C1 segment of cervical spinal cord (tissue), 14 donors: ENCODE measurements at places on chromosomes 6 and 20.

- no peak for DNase-seq
These were observed 144.9 kb upstream of the OLIG3 start for GRCh38 chr6:137638926-137639706.

DNA sequence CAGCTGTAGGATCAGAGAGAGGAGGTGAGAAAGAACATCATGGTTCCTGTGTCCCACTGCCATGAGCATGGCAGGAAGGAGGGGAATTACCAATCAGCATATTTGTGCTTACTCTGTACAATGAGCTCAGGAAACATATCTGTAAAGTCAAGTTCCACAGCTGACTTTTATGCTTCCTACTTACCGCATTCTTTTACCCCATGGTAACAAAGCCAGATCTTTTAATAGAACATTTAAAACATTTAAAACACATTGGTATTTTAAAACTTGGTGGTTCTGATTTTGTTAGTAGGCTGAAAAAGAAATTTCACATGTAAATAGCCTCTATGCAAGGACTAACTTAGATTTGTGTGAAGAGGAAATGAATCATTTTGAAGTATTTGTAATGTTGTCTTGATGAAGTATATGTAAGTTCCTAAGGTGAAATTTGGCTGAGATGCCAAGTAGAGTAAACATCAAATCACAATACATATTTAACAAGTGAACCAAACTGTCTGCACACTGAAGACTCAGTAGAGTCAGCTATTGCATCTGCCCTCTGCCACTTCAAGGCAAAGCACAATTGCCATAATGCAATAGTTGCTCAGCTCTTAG is 114.7 kb downstream of the GJA10 start:
- no peak for DNase-seq

GRCh38 chr6:111982681-111983080 is 71.2 kb upstream of the CCN6 start:
- no peak for DNase-seq

DNA sequence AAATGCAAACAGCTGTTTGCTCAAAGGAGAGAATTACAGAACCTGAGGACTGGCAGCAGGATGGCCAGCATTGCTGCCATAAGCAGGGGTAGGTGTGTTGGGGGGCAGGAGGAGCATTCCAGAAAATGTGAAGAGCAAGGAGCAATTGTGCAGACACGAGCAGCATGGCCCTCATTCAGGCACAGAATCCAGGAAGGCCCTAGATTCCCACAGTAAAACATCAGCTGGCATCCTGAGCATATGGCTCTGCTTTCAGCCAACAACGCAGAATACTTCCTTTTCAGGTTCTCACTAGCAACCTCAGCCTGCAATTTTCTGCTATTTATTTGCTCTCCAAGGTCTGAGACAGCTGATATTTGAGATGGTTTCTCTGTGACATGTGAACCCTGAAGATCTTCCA is 243.4 kb upstream of the POU3F2 start:
- DNase-seq = no peak

DNA sequence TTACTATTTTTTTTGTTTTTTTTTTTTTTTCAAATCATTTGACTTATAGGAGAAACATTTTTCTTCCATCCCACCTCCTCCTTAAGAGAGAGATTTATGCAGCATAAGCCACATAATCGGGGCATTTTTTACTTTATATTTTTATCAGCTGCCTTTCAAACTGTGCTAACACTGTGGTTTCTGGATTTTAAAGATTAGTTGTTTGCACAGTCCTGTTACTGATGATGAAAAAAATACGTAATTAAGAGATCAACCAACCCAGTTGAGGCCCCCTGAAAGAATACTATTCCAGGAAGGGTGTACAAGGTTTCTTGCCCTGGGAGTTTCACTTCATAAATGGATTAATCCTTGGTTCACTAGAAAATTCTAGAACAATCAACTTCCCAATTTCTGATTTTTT is 68.3 kb downstream of the MMS22L start:
- no peak for DNase-seq

DNA sequence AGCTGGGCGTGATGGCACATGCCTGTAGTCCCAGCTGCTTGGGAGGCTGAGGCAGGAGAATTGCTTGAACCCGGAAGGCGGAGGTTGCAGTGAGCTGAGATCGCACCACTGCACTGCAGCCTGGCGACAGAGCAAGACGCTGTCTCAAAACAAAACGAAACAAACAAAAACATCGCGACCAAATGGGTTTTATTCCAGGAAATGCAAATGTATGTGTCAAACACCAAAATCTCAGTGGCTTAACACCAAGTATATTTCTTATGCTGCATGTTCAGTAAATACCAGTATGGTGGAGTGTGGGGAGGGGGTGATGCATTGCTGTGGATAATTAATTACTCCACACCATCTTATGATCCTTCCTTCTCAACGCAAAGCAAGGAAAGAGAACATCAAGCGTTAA is 28.1 kb downstream of the ACTR5 start:
- no peak for DNase-seq

- no peak for DNase-seq
These were observed 205.2 kb upstream of the MARCKS start for GRCh38 chr6:113651920-113652319.

- no peak for DNase-seq
These were observed 108.5 kb downstream of the UNC5CL start for GRCh38 chr6:40930555-40930954.

- no peak for DNase-seq
These were observed 140.0 kb downstream of the TAF4 start for GRCh38 chr20:61925555-61926252.

GRCh38 chr6:166364456-166364855 is 18.3 kb downstream of the MPC1 start:
- DNase-seq = no peak

DNA sequence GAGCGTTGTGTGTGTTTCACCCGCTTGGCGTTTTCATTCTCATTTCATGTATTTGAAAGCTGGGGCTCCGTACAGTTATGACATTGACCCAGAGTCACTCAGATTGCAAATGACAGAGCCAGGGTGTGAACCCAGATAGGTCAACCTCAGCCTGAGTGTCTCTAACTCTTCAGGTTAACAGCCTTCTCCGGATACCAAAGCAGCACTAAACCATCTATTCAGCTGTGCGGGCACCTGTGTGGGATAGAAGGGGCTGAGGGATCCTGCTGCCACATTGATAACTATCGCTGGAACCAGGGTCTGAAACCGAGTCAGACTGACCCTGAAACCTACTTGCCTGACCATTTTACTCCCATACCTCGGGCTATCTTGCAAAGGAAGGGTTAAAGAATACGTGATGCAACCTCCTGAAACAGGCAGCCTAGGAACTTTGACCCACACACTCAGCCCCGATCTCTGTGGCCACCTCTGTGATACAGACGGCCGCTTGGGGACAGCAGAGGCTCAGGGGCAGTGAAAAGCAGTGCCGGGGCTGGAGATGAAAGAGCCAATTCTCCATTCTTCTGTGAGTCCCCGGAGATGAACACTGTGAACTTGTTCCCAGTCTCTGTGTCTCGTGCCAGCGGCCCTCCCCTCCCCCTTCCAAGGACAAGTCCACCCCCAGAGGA is 233.5 kb upstream of the QKI start:
- DNase-seq = peak; percentile 87

DNA sequence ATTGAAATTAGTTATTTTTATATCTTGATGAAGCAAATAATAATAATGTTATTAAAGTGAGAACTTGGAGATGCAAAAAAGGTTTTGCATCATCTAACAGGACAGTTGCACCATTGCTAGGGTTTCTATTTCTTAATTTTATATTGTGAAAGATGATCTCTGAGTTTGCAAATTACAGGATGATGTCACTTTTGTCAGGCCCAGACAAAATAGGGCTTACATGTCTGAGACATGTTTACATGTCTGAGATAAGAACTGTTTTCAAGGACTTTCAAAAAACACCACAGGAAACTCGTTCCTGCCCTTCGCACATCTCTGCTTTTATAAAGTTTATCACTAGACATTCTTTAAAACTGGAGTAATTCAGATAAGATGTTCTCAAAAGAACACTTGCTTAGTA is 1075.8 kb upstream of the MANEA start:
- no peak for DNase-seq

GRCh38 chr6:1657116-1657770 is 47.5 kb downstream of the FOXC1 start:
- no peak for DNase-seq

GRCh38 chr6:89190741-89191140 is 26.4 kb downstream of the GABRR1 start:
- no peak for DNase-seq

- no peak for DNase-seq
These were observed 1.1 kb downstream of the MYLK2 start for GRCh38 chr20:31820228-31820627.

- no peak for DNase-seq
These were observed 60.1 kb upstream of the RNF146 start for GRCh38 chr6:127206531-127207095.

DNA sequence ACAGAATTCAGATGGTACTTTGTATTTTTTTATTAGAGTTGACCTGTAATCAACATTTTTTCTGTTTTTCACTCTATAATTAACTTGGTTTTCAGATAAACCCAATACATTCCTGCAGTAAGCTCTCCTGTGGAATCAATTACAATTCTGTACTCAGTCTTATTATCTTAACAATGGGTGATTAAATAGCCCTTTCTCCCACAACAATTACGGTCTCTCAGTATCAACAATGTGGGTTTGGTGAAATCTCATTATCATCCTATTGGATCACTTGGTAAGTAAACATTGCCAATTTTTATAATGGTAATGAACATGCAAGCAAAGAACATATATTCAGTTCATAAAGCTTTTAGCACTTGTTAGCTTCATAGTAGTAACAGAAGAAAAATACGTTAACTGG is 438.9 kb upstream of the EPHA7 start:
- DNase-seq = no peak

GRCh38 chr20:57408536-57409233 is 17.5 kb downstream of the RBM38 start:
- no peak for DNase-seq
